ENCODE measurements at places on chromosomes 7 and 10.

DNA sequence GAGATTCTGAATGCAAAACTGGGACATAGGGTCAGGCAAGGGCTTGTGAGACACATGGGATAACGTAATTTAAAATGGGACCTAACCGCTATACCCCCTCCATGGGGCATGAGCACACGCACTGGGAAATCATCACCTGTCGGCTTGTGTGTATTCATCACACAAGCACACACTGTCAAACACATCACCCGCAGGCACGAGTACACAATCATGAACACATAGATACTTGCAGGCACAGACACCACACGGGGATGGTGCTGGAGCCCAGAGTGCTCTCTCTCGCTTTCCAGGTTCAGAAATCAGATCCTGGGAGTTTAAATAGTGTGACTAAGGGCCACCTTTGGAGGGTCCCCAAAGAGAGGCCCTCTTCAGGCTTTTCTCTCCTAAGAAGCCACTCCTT is 19.6 kb upstream of the TLX1 start:
- no peak for DNase-seq

DNA sequence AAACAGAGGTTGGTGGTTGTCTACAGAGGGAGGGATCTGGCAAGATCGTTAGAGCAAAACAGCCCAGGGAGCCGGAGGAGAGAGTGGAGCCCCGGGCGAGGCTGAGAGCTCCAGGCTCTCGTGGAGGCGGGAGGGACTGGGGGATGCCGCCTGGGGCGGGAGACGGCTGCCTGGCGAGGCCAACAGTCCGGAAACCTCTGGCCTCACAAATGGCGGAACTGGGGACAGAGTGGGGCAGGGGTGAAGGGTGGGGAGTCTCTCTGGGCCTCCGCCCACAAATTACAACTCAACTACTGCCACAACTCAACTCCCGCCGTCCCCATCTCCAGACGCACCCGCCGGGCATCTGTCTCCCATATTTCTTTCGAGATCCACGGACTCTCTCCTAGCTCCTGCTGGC is 47.7 kb downstream of the CLEC2L start:
- no peak for DNase-seq

DNA sequence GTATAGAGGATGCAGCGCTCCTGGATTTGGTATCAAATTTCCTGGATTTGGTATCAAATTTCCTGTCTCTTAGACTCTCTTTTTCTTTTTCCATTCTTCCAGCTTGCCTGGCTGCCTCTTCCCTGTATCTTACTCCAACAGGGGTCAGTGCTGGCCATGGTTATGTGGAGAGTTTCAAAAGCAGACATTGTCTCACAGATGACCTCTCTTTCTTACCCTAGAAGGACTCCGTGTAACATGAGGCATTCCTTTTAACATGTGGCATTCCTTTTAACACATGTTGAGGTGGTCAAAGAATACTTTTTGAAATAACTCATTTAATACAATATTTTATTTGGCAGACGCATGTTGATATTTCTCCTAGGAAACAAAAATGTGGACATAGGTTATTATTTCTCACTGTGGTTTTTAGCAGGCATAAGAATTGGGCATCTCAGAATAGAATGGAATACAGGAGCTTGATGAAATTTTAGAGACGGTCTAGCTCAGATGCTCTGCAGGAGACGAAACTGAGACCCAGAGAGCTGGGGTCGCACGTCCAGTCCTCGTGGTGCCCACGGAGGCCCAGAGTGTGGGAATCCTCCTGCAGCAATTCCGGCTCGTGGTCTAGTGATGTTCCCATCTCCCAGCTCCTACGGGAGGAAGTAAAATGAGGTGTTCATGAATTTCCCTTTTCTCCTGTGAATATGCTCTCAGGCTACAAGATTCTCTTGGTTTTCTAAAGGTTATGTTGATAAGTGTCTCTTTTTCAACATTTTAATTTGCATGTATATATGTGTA is 59.6 kb upstream of the PITRM1 start:
- DNase-seq = no peak

DNA sequence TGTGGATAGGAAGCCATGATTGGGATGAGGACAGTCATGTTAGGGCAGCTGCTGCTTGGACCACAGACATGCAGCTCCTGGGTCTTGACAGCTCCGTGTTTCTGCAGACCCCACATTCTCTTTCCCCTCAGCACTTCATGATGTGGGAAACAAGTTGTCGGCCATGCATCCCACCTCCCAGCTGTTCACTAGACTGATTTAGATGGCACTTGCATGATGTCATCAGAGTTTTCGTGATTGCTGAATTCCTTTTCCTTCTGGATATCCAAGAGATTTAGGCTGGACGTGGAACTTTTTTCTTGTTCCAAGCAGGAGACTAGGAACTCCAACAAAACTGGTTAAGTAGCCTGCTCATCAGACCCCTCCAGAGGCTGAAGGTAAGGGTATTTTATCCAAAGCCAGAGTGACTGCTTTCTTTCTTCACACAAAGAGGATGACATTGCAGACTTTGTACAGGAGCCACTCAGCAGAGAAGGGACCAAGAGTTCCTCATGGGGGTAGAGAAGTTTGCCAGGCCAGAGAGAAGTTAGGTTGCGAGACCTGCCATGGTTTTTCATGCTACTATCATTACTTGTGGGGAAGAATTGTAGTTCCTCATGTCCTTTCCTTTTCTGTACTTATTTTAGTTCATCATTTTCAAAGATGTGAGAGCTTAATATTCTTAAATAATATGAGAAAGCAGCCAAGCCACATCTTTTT is 117.7 kb upstream of the GJD4 start:
- no peak for DNase-seq

DNA sequence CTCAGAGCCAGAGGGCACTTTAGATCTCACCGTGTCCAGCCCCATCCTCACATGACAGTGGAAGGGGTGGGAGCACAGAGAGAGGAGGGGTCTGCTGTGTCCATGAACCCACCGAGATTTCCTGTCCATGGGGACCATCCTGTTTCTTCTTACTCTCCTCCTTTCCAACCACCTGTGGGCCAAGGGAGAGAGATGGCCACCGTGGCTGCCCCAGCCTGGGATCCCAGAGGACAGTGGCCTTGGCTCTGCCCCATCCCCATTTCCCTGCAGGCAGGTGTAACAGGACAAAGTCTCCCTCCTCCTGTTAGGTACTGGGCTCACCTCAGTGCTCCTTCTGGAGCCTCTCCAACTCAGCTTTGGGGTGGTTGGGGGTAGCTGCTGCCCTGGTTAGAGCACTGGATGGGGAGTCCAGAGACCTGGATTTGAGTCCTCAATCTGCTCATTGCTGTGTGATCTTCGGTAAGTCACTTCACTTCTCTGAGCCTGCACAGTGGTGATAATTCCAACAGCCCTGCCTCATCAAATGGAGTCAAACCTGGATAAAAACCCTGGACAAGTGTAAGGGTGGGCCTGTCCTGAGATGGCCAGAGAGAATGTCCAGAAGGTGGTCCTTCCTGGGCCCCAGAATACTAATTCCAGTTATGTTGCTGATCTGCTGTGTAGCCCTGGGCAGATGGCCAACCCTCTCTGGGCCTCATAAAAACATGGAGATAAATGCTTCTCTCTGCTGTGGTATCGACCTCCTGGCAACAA is 17.8 kb upstream of the PCBD1 start:
- DNase-seq = no peak

GRCh38 chr7:10973942-10974911 is 555 bp downstream of the PHF14 start:
- DNase-seq = peak; percentile 4

DNA sequence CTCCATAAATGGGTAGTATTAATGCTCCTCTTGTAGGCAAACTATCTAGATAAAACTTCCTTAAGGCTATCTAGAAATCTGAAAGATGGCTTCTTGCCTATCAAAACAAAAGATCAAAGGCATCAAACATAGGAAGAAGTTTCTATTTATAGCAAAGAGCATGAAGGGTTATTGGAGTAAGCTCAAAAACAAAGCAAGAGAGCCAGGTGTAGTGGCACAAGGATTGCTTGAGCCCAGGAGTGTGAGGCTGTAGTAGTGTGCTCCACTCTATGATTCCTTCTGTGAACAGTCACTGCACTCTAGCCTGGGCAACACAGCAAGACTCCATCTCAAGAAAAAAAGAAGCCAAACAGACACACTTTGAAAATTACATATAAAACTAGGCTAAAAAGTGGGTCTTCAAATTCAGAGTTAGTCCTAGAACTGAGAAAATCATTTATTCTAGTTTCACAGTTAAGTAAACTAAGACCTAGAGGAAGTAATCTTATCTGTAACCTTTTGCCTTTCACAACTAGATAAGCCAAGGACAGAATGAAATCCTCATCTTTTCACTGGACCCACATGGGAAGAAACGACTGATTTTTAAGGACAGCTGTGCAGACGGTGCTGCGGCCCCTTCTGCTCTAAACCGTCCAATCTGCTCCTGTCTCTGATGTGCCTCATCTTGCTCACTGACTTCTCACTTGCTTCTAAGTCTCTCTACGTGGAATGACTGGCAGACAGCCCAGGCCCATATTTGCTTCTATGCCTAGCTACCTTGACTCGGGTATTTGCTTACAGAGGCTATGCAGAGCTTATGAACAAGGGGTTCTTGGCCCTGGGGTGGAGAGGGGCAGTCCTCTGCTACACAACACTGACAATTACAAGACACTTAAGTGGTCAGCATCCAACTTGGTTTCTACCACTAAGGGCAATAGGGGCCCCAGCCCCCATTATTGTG is 50.0 kb downstream of the ESYT2 start:
- no peak for DNase-seq

GRCh38 chr10:33067481-33067880 is 109.5 kb upstream of the ITGB1 start:
- DNase-seq = no peak

GRCh38 chr10:30639946-30640786 is 10.6 kb upstream of the LYZL2 start:
- peak; percentile 13 for DNase-seq

DNA sequence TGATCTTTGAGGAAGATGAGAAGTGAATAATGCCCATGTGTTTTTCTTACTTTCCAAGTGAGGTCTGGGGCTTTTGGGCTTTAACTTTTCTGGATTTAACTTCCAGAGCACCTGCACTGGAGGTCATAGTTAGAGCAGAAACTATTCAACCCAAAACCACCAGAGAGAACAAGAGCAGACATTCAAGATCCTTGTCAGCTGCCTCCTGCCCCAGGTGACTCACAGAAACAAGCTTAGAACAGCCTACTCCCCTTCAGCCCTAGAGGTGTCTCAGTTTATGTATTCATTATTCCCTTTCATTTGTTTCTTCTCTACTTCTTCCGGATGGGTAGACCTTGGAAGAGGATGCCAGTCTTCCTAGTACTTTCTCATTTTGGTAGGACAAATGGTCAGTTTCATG is 270.5 kb downstream of the CNTNAP2 start:
- no peak for DNase-seq

- DNase-seq = no peak
Observed at GRCh38 chr7:81788246-81788645, 18.4 kb upstream of the HGF start.

DNA sequence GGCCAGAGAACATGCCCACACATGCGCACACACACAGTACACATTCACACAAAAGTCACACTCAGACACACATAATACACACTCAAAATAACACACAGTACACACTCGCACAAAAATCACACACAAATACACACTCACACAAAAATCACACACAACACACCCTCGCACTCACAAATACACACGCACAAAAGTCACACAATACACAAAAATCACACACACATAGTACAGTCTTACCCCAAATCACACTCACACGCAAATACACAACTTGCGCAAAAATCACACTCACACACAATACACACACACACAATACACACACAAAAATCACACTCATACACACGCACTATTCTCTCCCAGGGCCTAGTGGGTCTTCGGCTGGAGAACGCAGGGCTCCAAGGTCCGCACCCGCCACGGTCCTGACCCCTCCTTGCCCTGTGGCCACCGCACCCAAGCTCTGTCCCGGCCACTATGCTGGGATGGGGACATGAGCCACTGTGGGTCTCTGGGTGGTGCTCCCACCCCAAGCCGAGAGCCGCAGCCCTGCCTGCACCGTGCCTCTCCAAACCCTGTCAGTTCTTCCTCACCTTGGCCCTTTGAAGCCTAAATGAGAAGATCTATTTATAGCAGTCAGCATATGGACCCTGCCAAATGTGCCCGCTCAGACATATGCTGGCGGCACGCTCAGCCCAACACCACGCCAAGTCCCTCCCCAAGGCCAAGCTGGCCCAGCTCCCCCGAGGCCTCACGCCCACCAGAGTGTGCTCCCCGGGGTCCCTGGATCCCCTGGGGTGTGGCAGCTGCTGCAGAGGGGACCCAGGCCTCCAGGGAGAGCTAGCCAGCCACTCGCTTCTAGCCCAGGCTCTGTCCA is 55.9 kb downstream of the ELFN1 start:
- DNase-seq = no peak

GRCh38 chr10:51285601-51286000 is 211.3 kb downstream of the PRKG1 start:
- DNase-seq = no peak

DNA sequence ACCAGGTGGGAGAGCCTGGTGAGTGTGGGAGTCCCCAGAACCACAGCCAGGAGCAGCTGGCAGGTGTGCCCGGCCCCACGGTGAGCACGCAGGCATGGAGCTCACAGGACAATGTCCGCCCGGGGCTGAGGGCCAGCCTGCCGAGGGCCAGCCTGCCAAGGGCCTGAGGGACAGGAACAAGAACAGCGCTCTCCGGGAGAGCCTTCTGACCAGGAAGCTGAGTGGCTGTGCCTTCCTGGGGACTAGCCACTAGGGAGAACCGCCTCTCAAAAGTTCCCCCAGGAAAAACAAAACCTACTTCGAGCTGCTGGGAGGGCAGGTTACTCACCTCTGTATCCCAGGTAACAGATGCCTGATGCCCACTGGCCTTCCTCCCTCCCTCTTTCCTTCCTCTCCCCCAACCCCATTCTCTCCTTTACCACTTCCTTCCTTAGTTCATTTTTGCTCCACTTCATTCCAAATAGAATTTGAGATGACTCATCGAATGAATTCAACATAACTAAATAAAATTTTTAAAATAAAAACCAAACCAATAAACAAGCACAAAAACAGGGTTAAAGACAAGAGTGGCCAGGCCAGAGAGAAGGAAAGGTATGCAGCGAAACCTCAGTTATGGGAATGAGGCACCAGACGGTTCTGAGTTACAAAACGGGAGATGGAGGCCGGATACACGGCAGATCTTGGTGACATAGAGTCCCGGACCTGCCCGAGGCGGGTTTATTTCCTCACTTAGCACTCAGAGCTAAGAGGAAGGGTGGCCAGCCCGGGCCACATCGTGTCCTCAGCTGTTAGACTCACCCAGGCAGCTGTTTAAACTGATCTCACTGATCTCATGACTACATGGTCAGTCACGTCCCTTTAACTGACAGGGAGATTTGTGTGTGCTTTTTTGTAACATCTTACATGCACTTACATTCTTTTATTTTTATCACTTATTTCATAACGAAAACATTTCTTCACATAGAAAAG is 128.5 kb downstream of the TNS3 start:
- DNase-seq = no peak

- no peak for DNase-seq
Observed at GRCh38 chr10:76885816-76886215, 751.8 kb downstream of the KCNMA1 start.

Data from effector CD4-positive, alpha-beta T cell (primary cell).